ENCODE measurements at places on chromosomes 5 and 9.
A peak's percentile ranks its signal among the peaks of the same experiment; 100 is the strongest.

DNA sequence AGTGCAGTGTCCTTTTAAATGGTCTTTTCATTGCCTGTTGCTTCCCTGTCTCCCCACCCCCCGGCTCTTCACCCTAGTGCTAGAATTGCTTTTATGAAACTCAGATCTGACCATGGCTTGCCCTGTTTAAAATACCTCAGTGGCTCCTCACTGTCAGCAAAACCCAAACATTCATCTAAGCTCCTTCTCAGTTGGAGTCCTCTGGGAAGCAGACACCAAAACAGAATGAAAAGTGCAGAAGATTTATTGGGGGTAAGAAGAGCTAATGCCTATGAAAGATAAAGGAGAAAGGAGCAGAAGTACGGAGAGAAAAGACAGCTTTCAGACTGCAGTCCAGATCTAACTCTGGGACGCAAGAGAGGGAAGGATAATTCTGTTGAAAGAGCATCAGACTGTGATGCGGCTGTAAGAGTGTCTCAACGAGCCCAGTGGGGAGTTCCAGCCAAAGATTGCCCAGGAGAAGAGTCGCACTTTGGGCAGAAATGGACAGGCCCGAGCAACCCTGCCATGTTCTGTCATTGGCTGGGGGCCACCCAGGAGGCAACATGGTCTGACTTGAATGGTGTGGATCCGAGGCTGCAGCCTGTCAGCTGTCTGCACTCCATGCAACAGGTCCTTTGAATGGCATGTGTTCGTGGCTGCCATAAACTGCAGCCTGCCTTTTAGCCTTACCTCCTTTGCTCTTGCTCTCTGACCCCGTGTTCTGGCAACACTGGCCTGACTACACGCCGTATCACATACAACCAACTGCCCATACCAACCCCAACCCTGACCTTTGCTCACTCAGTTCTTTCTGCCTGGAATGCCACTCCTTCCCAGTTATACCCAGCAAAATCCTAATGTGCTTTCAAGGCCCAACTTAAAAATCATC, 55.9 kb downstream of the IRF1 start:
- no peak for DNase-seq

GRCh38 chr9:133534346-133535291, at the start of gene ADAMTSL2:
ADAMTSL2 (plus strand) TSS chr9:133534704; CDS start chr9:133536713, 2,009 bp downstream.
- peak; percentile 33 for DNase-seq

GRCh38 chr5:123610209-123610608, 98.2 kb downstream of the CSNK1G3 start:
- no peak for DNase-seq

- DNase-seq: no peak
These were observed 30.4 kb downstream of the ELP1 start for GRCh38 chr9:108903420-108904103.

GRCh38 chr5:150157168-150157567, 1.5 kb upstream of the PDGFRB start:
- no peak for DNase-seq

DNA sequence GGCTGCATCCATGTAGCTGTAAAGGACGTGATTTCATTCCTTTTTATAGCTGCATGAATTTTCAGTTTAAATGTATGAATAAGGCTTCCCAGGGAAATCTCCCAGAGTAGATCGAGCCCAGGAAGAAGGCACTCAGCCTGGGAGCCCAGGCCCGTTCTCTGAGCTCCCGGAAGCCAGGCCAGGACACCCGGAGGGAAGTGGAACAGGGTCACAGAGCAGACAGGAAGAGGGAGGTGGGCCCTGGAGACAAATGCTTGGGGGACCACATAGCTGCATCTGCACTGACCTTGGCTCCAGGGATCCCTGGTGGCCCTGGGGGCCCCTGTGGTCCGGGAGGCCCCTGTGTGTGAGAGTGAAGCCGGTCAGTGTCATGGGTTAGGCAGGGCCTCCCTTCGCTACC, 19.7 kb upstream of the PHYKPL start:
- no peak for DNase-seq

DNA sequence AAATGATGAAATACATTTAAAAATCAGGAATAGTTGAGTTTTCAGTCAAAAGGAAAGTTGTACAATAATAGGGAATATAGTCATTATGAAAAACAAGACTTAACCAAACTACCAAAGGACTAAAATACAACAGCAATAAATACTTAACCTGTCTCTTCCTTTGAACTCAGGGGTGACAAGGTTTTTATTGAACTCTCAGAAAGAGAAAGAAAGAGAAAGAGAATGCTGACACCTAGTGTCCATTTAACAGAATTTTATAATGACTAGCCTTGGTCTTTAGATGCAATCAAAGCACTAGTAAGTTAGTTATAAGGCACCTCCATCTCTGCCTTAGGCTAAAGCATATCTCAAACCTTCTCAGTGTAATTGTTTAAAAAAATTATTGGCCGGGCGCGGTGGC, 47.5 kb downstream of the UIMC1 start:
- no peak for DNase-seq

- DNase-seq: no peak
These were observed 518.6 kb downstream of the TLE4 start for GRCh38 chr9:80090317-80090716.

GRCh38 chr5:150853561-150853960, 7.2 kb downstream of the IRGM start:
- DNase-seq: no peak

- DNase-seq: no peak
These were observed 240.6 kb downstream of the EFNA5 start for GRCh38 chr5:107430071-107430625.

DNA sequence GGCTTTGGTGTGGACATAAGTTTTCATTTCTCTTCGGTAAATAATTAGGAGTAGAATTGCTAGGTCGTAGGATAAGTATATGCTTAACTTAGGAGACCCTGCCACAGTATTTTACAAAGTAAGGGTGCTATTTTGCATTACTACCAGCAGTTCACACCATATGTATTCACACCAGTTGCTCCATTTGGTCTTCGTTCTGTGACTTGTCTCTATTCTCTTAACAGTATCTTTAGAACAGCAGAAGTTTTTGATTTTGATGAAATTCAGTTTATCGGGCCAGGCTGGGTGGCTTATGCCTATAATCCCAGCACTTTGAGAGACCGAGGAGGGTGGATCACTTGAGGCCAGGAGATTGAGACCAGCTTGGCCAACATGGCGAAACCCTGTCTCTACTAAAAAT, 17.1 kb upstream of the ABL1 start:
- no peak for DNase-seq

DNA sequence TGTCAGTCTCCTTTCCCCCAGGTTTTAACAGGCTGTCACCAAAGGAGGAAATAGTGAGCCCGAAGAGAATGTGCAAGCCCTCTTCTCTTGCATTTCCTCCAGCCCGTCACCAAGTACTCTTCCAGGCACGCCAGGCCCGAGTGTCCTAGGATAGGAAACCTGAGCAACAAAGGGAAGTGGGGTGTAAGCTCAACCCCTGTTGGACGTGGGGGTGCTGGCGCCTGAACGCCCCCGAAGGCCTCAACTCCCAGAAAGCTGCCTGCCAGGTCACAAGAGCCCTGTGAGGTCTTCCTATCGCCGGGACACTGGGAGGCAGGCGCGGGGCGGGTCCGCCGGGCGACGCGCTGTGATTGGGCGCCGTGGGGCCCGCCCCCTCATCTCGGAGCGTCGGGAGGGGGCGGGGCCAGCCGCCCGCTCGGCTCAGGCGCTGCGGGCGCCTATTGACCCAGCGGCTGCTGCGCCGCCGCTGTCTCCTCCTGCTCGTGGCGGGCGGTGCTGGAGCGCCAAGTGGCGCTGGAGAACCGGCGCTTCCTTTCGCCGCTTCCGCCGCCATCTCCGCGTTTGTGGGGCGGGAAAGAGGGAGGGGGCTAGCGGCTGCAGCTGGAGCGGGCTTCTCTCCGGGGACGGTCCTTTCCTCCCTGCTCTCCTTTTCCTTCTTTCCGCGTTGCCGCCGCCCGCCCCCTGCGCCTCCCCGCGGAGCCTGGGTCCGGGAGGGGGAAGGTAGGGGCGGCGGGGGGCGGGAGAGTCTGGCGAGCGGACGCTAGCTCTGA, 572 bp upstream of the MAN2A1 start:
- DNase-seq: peak; percentile 60

GRCh38 chr9:89939181-89939580, 334.4 kb downstream of the GADD45G start:
- DNase-seq: no peak

GRCh38 chr5:132839426-132840301, 9.2 kb upstream of the SHROOM1 start:
- no peak for DNase-seq

DNA sequence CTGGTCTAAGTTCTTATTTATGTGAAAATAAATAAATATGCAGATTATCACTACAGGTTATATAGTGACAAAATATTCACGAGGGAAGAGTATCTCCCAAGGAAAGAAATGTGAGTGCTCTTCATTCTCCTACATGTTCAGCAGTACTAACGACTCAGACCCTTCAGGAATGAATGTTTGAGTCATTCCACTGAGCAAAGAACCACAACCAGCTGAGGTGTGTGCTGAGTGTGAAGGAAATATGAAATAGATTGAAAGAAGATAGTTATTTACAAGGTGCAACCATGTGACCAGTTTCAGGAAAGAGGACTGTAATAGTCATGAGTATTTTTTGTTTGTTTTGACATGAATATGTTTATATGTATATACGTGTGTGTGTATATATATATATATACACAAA, 228.7 kb downstream of the TUSC1 start:
- no peak for DNase-seq

DNA sequence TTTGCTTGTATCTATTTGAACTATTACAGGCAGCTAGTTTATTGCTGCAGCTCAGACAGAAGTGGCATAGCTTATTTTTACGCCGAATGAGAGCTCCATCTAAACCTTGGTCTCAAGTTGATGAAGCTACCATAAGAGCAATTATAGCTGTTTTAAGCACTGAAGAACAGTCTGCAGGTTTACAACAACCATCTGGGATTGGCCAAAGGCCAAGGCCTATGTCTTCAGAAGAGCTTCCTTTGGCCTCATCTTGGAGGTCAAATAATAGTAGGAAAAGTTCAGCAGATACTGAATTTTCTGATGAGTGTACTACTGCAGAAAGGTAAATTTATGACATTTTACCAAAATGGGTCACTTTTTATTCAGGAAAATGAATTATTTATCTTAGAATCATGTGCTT, 67.9 kb downstream of the YTHDC2 start:
- no peak for DNase-seq

DNA sequence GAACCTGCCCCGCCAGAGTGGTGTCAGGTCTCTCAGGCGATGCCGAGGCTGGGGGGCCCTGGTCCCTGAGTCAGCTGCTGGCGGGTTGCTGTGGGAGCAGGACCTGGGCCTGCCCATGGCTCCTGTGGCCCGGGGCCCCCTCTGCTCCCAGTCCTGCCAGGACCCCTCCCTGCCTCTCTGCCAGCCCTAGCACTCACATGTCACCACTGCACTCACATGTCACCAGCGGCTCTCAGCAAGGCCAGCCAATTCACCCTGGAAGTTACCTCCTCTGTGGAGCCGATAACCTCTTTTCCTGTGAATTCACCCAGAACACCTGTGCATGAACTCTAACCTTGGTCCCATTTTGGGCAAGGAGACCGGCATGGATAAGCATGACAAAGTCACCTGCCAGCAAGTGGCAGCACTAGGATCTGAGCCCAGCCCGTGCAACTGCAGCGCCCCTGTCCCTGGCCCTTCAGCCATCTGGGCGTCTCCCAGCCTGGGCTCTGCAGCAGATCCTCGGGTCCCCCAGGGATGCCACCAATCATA, 170.2 kb downstream of the GAPVD1 start:
- DNase-seq: no peak

GRCh38 chr5:109868737-109869136, 179.0 kb downstream of the MAN2A1 start:
- no peak for DNase-seq

GRCh38 chr5:1282131-1282992, 12.5 kb downstream of the TERT start:
- DNase-seq: no peak

DNA sequence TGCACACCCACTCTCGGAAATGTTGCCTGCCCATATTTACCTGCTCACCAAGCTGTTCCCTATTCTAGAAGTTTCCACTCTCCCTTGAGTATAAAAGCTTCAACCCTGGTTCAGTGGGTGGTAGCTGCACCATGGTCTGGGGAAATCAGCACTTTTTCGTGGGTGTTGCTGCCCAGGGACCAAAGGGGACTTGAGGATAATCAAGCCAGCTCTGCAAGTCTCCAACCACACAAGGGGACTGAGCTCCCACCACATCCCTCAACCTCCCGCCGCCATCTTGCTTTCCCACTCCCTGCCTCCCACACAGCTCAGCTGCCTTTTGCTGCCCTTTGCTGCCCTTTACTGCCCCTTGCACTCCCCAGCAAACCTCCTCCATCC, 210.0 kb downstream of the AUH start:
- DNase-seq: no peak

DNA sequence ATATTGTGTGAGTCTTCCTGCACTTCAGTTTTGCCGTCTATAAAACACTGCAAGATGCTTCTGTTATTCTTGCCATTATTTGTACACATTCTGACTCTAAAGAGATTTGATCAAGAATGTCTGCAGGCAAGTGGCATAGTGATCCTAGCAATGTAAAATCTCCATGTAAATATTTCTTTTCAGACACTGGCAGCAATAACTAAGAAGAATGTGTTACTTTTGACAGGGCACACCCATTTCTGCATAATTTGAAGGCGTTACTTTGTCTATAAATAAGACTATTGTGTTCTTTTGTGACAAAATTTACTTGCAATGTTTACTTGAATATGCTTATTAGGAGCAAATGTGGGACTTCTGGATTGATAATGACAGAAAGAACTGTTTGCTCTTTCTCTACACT, 20.1 kb downstream of the RANBP3L start:
- no peak for DNase-seq

DNA sequence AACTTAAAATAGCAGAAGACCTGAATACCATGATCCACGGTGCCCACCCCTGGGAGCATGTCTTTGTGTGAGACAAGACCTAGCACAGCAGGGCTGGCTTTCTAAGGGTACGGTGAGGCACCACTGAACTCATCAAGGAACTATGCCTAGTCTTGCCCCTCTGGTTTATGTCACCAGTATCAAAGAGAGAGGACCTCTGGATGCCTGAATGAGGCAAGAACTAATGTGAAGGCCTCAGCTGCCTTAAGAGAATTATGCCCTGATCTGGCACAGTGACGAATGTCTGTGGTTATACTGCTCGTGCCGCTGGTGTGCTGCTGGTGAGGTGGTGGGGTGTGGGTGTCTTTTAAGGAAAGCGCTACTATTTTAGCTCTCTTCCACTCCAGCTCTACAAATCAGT, 23.0 kb downstream of the NREP start:
- DNase-seq: no peak

DNA sequence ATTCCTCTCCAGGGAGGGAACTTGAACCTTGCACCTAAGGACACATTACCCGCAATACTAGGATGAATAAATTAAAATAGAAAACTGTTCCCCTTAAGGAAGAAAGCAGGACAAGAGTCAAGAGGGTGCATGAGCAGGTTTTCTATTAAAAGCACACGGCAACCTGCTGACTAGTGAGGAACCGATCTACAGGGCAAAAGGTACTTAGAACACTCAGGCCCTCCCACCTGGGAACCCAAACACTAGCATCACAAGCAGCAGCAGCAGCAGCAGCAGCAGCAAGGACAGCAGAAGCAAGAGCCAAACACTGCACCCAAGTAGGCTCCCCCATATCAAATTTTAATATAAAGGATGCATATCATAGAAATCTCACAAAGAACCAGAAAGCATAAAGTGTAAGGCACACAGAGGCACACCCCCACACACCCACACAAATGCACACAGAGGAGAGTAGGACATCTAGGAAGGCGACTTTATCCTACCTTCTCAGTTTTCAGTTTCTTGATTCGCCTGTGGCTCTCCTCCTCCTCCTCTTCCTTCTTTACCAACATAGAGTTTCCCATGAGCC, 2.8 kb downstream of the ZNF608 start:
- no peak for DNase-seq
